ENCODE measurements at places on chromosomes 2 and 18.

- no peak for DNase-seq
Measured at GRCh38 chr2:239003624-239004273, 155.9 kb downstream of the TWIST2 start.

DNA sequence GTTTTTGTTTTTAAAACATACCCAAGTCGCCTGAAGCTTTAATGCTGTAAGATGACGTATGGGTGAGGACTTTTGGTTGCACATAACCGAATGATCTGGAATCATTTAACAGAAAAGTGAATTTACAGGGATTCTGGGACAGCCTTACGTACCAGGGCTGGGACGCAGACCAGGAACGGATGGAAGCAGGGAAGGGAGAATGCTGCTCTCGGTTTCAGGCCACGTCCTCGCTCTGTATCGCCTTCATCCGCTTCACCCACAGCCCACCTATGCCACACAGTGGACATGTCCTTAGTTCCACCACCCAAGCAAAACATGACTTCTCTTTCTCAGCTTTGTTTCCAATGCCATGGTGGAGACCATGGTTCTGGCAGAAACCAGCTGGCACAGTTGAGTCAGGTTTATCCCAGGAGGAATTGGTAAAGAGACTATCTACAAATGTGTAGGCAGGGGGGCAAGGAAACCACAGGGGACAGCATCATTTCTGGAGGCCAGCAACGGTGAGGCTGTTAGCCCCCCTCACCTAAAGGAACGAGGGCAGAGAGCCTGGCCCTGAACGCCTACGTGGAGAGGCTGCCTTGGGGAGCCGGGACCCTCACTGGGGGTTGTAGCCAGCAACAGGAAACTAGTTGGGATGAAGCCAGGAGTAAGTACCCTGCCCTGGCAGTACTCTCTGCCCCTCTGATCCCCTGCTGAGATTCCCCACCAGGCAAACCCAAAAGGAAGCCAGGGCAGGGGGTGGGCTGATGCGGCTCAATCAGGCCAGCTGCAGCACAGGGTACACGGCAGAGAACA lies 132.5 kb downstream of the NDUFA10 start:
- no peak for DNase-seq

- peak; percentile 90 for DNase-seq
Measured at GRCh38 chr2:223101340-223102039, 49.5 kb downstream of the KCNE4 start.

DNA sequence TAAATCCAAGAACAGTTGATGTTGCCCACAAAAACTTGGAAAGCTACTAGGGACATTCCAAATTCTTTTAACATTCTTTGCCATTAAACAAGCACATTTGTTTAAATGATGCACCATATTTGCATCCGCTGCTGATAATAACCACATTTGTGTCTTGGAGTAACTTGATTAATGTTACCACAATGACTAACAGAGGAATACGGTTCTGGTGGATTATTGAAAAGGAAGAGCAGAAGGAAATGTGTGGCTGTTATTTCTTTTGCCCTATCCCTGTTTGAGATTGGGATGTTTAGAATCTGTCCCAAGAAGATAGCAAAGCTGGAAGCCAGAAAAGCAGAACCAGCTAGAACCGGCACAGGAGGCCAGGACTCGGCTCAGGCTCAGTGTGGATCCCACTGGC lies 39.2 kb upstream of the RASGRP3 start:
- peak; percentile 68 for DNase-seq

- DNase-seq, result no peak
Measured at GRCh38 chr2:160742667-160743066, 249.1 kb upstream of the RBMS1 start.

- DNase-seq, result no peak
Measured at GRCh38 chr2:191109888-191110287, 40.9 kb downstream of the STAT4 start.

DNA sequence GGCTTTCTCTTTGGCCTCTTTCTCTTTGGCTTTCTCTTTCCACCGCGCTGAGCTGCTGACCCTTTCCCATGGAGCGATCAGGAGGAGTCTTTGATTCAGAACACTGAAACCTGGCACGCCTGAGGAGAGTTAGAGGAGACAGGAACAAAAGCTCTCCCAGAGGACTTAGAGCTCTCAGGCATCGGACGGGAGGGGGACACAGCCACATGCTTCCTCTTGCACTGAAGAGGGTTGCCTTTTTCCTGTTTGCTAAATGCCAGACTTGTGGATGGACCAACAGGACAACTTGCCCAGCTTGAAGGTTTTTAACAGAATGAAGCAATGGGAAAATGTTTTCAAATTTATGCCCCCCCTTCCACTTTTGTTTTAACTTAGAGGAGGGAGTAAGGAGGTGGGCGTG lies 3.6 kb upstream of the PTPN18 start:
- no peak for DNase-seq

- no peak for DNase-seq
Measured at GRCh38 chr2:69948032-69948962, 13.1 kb downstream of the ASPRV1 start.

- DNase-seq, result peak; percentile 90
Measured at GRCh38 chr2:11155381-11156035, at the start of gene SLC66A3. TSS of gene SLC66A3 (plus strand) at chr2:11155467. CDS start at chr2:11155547, 80 bp downstream.

GRCh38 chr2:11746807-11747459 lies 501 bp downstream of the LPIN1 start:
- DNase-seq, result peak; percentile 49

DNA sequence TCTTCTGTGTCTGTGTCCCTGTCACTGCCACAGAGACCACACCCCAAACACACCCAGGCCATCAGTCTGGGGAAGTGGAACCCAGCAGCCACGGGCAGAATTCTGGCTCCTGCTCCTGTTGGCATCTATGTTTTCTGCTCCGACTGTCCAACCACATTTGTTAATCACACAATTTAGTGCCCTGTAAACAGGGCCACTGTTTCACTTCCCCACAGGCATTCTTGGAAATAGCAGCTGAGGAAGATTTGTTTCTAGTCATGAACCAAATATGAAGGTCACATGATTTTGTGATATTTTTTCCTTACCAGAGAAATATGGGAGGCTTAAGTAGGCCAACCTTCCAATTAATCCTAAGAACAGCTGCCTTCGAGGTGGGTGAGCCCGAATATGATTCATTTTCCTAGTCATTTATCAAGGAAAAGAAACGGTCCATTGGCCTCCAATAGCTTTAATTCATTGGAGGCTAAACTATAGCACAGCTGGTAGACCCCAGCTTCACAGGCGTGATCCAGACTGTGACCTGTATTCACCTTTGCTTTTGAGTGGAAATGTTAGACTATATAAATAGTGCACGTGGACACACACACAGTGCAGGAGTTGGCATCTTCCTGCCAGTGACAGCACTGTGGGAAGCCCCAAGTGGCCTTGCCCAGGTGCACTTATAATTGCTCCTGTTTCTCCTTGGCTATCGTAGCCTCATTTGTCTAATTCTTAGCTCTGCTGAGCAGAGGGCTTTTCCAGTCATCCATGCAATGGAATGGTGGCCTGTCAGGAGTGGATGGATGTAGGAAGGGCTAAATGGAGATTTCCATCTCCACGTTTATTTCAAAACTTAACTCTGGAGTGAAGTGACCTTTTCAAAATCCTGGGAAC lies 267.9 kb downstream of the LPIN1 start:
- no peak for DNase-seq

- peak; percentile 49 for DNase-seq
Measured at GRCh38 chr2:84022810-84023431, 436.2 kb downstream of the SUCLG1 start.

DNA sequence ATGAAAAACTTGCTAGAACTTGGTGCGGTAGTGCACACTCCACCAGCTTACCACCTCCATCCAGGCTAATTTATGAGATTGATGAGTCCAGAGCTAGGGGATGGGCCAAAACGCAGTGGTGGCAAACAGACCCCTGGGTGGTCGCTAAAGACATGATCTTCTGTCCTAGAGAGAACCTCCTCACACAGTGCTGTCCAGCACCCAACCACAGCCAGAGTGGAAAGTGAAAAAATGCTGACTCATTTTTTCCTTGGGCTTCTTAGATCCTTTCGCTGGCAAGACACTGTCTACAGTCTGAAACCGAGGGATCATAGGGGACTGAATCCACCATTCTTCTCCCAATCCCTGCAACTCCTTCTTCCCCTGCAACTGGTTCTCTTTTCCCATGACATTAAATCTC lies 4.1 kb downstream of the ANTXR1 start:
- no peak for DNase-seq

DNA sequence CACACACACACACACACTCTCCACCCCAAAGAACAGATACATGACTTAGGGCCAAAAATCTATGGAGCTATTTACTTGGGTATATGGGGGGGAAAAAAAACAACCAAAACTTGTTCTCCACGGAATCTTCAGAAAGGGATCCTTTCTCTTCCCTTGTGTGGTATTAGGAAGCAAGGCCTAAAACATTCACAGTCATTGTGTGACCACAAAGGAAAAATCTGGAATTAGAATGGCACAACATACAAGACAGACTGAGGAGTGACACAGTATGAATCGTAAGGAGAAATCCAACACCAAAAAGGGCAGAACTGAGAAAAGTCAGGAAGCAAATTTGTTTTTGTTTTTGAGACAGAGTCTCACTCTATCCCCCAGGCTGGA lies 70.3 kb downstream of the ASXL2 start:
- peak; percentile 48 for DNase-seq

- DNase-seq, result no peak
Measured at GRCh38 chr2:240358821-240359397, 76.6 kb upstream of the GPC1 start.

GRCh38 chr2:110729106-110729505 lies 3.3 kb upstream of the ACOXL start:
- no peak for DNase-seq

DNA sequence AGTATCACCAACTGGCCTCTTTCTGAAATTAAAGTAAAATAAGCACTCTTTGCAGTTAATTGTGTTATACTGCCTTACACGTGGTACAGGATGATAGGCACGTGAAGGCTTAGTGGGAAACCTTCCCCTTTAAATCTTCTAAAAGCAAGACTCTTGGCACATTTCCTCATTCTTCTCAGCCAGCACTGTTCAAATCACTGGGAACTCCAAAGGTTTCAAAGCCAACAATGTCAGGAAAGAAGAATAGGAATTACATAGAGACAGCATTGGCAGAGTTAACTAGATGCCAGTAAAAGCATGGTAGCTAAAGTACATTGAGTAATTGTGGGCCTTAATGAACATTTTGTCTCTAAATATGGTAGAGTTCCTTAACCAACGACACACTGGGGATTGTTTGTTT lies 96.4 kb downstream of the DTNA start:
- no peak for DNase-seq

DNA sequence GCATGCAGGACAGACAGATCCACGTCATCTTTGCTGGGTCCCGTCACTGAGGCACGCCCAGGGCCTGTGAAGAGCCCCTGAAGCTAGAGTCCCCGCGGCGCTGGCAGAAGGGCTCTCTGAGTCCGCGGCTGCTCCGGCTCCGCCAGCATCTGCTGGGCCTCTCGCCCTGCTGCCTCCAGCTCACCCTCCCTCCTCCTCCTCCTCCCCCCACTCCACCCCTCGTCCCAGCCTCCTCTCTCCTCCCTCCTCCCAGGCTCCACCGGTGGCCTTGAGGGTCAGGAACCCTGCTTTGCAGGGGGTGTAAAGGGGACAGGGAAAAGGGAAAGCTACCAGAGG lies at the start of gene TNS1:
Gene TNS1 (minus strand): TSS at position 151 of the 336 bp plus-strand sequence. CDS start 123 bp downstream, at position 28.
- DNase-seq, result no peak

DNA sequence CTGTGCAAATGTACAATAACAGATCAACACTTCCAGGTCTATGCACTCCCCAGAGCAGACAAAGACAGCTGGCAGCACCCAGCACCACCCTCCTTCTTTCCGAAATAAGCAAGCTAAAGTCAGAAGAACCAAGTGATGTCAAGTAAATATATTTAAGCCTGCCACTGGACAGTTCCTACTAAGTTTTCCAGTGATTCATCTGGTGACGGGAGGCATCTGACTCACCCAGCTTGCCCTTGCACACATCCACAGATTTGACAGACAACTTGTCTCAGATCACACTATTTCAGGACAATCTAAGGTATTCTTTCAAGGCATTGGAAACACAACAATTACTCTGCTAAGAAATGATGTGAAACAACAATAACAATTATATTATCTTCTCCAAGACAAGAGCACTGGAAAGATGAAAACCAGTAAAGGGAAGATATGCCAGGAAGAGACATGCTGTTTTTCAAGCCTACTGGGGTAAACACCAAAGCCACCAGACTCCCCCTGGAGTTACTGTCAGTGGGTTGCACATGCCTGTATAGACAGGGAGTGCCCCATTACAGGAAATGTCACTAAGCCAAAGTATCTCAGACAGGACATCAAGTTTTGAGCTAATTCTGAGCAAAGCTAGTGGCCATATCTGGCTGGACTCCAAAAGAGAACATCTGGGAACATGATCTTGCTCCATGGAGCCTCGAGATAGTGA lies 287.9 kb upstream of the KLHL29 start:
- DNase-seq, result peak; percentile 8

DNA sequence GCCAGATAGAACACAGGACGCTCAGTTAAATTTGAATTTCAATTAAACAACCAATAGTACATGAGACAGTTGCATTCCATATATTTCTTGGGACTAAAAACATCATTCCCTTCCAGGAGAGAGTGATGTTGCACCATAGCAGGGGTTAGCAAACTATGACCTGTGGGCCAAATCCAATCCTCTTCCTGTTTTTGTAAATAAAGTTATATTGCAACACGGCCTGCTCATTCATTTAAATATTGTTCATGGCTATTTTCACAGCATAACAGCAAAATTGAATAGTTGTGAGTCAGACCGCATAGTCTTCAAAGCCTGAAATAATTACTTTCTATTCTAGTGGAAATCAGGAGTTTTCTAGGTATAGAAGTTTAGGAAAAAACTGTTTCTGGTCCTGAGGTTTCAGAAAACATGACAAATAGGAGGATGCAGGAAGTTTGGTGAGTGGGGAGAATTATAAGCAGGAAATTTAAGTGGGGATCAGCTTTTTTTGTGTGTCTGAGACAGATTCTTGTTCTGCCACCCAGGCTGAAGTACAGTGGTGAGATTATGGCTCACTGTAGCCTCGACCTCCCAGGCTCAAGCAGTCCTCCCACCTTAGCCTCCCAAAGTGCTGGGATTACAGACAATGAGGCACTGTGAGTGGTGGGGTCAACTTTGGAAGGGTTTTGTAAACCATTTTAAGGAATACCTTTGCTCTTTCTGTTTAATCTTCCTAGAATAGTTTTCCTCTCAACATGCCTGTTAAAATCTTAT lies 131.5 kb downstream of the SOCS6 start:
- DNase-seq, result no peak

DNA sequence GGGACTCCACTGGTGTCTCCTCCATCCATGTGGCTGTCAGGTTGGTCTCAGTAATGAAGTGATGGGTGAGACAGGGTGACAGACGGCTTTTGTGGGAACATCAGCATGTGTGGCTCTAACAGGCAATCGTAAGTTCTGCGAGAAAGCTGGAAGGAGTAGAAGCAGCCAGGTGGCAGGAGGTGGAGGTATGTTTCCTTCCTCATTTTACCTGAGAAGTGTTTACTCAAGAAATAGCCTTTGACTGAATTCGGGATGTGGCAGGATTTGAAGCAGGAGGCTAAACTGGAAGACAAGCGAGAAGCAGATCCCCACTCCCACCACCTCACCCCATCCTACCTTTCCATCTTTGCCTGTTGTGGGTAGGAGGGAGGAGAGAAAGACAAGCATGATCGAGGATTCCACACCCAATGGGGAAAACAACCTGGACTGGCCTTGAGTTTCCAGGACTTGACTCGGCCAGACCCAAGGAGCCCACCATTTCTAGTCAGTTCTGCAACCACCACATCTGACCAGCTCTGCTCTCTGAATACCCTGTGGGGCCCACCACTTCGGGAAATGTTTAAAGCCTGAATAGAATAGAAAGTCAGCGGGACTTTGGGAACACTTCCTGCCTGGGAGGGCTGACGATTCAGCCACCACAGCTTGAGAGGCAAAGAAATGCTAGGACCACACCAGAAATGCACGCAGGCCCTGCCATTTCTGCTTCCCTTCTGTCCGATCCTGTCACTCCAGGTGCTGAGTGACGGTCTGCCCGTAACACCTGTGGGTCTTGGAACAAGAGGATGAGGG lies 1.2 kb downstream of the ABCG8 start:
- DNase-seq, result no peak
